Activated CD4-positive, alpha-beta T cell treated with anti-CD3 and anti-CD28 coated beads for 1 hour (primary cell): ENCODE measurements at places on chromosomes 4 and X.

GRCh38 chrX:20026278-20026677 is 35.4 kb upstream of the BCLAF3 start:
- DNase-seq: no peak

DNA sequence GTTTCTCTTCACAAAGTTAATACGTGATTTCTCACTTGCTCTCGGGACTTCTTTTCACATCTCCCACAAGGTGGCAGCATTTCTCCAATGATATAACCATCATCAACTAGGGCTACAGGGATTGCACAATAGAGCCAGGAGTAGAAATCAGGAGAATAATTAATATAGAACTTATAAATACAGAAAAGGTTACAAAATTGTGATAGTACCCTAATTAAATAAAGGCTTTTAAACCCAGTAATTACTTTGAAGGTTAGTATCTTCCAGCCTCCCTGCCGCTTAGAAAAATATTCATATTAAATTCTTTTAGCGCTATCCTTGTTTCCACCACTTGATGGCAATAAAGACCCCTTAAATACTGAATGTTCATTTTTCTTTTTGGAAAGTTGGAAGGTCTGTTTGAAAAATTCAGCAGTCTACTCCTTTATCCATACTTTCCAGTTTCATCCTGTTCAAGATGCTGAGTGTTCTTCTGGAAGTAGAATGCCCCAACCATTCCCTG is 65.8 kb downstream of the RASGEF1B start:
- DNase-seq: no peak

DNA sequence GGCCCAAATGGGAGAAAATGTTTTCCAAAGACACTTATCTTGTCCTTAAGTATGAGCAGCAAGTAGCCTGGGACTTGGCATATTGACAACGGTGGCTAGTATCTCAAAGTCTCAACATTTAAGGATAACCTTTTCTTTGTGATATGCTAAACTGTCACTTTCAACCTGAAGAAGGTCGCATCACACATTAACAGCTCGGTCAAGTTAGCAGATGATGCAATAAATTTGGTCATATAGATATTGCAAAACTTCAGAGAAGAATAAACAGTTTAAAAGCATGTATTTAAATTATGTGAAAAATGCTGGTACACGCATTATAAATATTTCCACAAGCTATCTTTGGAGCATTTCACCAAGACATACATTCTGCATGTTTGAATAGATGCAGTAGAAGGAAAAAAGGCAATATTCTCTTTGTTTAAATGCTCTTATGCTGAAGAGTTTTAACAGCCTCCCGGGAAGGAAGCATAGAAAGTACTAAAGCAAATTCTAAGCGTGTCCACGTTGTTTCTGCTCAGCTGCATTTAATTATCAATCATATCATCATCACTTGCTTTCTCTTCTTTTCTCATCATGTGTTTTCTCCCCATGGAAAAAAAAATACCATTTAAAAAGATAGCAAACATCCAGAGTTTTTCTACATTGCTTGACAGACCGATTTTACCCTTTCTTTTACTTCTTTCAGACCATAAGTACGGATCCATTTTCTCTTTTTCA is 24.2 kb downstream of the ARHGAP6 start:
- no peak for DNase-seq

GRCh38 chr4:94038195-94038594 is 169.5 kb upstream of the SMARCAD1 start:
- no peak for DNase-seq

- DNase-seq: no peak
Measured at GRCh38 chr4:44522761-44523445, 74.3 kb upstream of the KCTD8 start.

DNA sequence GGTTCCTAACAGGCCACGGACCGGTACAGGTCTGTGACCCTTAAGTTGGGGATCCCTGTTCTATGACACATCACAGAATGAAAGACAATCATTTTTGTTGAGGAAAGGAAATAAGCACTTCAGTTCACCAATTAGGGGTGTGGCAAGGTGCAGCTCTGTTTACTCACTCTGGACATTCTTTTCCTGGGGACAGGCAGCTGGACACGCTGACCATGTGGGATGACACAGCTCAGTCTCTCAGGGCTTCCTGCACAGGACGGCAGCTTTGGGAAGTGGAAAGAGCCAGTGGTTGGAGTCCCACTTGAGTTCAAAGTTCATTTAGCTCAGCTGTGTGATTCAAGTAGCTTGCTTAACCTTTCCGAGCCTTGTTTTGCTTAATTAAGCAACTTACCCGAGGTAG is 55.7 kb downstream of the NDNF start:
- DNase-seq: no peak

DNA sequence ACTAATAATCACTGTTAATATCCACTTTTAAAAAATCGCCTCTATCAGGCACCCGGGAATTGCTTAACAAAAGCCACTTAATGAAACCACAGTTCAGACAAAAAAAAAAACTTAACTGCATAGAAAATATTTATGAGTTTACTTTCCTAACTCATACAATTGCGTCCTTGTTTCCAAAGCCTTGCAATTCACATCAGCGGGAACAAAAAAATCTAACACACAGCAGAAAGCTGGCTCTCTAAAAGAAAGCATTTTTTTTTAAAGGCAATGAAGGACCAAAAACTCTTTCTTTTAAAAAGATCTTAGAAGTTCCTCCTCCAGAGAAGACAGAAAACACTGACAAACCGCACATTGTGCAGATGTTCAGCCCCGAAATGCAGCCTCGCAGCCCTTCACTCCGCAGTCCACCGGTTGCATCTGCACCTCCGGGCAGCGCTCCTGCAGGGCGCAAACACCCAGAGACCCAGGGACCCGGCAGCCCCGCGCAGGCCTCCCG is 812 bp downstream of the FAT1 start:
- no peak for DNase-seq

DNA sequence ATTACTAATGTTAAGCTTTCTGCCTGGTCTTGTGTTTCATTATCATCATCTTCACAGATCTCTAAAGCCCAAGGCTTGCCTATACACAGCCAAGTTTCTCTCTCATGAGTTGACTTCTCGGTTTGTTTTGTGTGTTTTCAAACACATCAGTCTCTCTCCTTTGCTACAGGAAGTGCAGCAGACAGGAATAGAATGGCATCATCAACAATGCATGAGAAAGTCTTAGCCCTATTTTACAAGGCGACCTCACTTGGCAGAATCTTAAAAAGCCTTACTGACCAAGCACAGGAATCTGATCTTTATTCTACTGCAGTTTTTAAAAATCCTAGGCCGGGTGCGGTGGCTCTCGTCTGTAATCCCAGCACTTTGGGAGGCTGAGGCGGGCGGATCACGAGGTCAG is 36.8 kb downstream of the CC2D2A start:
- no peak for DNase-seq

GRCh38 chr4:164616961-164617360 is 137.0 kb upstream of the SMIM31 start:
- no peak for DNase-seq

DNA sequence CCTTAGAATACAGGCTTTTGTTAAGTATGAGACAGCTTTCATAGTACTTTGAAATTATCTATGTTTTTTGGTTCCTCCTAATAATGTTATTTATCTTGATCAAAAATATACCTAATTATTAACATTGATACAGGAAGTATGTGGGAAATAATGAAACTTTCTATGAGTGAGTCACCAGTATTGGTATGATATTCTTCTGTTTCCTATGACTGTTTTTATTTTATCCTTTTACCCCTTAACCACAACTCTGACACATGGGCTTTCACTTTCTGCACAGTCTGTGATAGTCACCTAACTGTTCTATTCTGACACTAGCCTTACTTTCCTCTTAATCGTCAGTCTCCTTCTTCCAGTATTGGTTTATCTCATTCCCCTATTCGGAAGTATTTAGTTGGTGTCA is 4.7 kb downstream of the THAP9 start:
- DNase-seq: no peak

DNA sequence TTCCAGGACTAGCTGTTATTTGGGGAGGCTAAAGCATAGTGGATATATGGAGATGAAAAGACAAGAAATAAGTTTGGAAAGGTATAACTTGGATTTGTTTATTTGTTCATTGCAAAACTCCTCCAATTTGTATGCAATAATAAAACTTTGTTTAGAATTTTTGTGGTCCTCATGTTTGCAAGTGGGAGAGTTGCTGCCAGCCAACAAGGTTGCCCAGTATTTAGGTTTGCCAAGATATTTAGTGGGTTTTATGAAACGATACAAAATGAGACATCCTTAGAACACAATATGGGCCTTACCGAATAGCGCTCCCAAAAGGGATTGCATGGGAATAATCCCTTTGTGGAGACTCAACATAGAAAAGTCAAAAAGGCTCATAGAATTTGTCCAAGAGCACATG is 162.1 kb downstream of the INPP4B start:
- no peak for DNase-seq

DNA sequence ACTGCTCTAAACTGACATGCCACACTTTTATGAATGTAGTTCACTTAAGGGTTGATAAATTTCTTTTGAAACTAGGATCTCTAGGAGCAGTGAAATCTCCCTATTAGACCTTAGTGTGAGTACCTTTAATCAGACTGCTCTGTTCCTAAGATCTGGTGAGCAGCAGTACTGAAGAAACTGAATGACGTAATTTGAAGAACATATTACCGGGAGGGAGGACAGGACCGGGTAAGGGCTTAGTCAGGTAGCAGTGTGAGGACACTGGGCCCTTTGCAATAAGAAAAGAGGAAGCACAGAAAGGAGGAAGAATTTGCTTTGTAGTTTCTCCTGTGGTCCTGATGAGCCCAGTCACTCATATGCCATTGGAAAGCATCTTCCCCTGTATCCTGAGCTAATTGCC is 255.2 kb downstream of the THOC2 start:
- DNase-seq: no peak

DNA sequence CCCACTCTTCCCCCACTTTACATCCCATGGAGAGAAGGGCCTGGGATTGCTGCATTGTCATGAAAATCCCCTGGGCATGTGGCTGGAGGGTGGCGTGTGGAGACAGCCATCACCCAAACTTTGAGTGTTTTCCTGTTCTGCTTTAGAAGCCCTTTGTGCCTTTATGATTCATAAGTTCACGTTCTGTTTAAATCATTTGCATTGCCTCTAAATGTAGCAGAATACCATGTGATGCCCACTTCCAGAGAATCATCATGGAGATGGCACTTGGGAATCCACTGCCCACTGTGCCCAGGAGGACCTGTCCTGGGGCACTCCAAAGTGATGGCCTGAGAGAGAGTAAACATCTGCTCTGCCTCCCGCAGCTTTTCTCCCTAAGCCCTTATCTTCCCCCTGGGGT is 52.8 kb downstream of the MED28 start:
- no peak for DNase-seq

DNA sequence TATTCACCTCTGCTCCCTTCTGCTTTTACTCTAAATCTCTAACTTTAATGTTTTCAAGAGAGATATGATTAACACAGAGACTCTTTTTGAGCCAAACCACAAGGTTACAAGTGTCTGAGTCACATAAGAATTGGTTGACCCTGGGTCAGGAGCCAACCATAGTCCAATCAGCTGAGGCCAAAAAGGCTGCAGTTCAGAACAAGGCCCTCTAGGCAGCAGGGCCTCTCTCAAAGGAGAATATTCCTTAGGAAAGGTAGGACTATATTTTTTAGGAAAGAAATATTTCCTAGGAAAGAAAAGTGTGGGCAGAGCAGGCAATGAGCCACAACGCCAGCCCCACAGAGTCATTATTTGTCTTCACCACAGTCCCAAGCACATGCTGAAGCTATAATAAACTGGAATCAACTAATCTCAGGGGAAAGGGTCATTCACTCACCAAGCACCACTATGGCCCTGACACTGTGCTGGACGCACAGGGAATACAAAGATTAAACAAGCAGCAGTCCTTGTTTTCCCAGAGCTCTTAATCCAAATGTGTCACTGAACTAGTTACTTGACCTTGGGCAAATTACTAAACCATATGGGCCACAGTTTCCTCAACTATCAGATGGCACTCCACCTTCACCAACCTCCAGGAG is 2.2 kb downstream of the ATP8A1 start:
- DNase-seq: no peak

DNA sequence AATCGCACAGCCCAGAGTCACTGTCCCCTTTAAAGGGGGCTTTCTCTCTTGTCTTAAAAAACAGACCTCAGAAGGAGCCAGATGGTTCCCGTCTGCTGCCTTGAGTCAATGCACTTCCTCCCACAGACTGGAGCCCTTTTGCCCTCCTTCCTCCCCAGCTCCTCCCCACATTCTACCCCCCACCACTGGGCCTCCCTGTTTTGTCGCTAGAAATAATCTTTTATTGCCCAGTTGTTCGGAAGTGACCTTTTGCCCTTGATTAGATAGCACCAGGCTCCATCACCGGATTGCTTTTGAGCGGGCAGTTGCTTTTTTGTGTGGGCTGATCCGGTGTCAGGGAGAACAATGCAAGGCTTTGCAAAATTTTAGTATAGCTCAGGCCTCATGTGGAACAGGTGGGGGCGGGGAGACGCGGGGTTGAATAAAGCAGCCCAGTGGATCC is 47.7 kb downstream of the SPRY1 start:
- no peak for DNase-seq

DNA sequence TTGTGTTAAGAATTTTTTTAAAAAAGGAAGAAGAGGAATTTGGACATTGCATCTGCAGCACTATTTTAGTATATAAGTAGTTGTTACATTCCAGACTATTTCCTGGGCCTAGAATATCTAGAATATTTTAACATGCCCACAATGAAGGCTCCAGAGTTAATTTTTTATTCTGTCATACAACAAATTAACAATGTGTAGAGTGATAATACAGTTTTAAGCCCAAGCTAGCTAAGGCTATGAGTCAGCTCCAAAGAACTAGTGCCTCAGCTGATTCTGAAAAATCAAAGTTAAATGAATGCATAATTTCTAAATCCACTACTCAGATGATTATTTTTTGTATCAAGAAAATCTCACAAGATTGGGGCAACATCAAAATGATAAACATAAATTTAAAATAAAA is 231.4 kb downstream of the PRDM5 start:
- DNase-seq: no peak

DNA sequence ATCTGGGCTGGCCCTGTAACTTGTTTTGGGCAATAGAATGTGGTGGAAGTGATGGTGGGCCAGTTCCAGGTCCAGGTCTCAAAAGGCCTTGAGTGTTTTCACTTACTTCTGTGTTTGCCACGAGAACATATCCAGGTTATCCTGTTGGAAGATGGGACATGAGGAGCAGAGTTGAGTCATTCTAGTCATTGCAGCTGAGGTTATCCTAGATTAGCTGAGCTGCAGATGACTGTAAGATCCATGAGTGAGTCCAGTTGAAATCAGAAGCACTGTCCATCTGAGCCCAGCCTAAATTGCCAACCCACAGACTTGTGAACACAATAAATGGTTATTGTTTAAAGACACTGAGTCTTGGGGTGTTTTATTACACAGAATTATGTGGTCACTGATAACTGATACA is 45.3 kb upstream of the RPS6KA3 start:
- DNase-seq: no peak

DNA sequence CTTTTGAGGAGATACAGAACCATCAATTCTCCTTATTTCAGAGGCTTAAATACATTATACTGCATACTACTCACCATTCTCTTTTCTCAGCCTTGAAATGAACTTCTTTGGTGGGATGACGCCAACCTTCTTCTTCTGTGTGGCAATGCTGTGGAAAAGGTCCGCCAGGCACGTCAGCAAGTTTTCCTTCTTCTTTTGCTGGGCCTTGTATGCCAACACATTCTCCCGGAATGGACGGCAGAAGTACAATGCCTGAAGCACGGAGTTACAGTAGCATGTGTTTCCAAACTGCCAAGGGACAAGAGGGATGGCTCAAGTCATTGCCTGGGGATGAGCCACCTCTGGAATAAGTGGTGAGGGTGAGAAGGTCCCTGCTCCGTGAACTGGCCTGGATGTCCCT is 31.2 kb downstream of the USP46 start:
- no peak for DNase-seq
